Cardiac septum (tissue), 1 donor: ENCODE measurements at places on chromosomes 2 and 18. TPM values are rescaled to one million over a fixed set of nuclear protein-coding genes. Genes with fewer than 3 reads are reported as not detected.

The SLC8A1 gene
- total RNA-seq = 906 TPM

DNA sequence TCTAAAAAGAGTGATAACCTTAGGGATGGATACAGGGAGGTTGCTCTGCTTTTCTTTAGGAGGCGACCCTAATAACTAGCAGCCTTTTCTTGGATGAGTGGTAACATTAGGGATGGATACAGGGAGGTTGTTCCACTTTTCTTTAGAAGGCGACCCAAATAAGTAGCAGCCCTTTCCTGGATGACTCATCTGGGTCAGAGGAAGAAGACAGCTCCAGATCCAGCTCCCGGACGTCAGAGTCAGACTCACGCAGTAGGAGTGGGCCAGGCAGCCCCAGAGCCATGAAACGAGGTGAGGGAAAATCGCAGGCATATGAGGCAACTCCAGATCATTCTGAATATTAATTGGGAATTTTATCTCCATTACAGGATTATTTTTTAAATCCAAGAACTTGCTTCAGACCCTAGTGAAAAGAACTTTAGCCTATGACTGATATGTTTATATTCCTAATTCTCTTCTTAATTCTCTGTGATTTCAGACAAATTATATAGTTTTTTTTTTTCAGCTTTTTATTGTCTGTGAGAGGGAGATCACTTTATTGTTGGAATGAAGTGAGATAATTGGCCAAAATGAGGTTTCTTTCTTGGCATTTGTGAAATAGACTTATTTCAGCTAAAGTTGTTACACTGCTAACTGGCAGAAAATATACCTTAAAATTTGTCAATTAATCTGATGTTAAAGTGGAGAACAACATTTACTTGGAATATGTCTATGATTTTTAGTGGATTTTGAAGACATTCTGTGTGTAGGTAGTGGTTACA lies 31.2 kb upstream of the C1GALT1C1L start:
- no peak for DNase-seq

DNA sequence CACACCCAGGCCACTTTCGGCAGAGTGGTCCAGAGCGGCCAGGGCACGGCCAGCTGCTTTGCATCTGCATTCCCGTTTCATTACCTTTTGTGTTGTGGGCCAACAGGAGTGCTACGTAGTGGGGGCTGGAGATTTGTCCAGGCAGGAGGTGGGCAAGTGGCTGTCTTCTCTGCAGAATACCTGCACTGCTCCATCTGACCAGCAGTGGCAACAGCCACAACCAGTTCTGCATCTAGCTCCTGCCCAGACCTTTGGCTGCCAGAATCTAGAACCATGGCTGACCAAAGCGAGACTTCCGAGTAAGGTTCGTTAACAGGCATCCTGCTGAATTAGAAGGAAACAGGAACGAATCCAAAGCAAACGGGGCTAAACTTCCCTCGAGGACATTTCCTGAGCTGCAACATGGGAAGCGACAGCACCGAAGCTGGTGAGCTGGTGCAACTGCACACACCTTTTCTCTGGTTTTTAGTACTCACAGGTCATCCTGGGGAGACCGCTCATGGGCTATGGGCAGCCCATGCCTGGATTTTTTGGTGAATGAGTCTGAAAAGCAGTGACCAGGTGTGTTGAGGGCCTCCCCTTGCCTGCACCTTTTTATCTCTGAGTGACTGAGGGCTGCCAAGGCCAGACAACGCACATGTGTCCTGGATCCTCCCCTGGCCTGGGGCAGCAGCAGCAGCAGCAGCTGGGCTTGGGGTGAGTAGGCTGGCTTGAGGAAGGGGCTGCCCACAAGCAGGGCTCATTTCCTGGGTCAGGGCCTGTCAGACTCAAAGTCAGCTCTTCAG lies 10.5 kb downstream of the GDF7 start:
- DNase-seq = peak; percentile 58

- DNase-seq = no peak
Observed at GRCh38 chr18:28831476-28831875, 654.5 kb upstream of the CDH2 start.

DNA sequence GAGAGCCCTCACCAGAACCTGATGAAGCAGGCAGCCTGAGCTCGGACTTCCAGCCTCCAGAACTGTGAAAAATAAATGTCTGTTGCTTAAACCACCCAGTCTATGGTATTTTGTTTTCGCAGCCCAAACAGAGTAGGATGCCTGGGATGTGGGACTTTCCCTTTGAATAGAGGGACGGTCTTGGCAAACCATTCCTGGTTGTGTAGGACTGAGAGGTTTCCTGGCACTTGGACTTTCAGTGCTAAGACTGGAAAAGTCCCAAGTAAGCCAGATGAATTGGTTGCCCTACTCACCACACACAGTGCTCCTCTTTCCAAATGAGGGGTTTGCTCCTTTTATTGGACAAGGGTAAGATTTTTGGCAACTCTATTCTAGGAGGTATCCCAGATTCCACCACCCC lies 46.8 kb upstream of the ACMSD start:
- DNase-seq = no peak

The TEX44 gene
- total RNA-seq = not detected

The RBMS1 gene
- total RNA-seq = 75.3 TPM

- peak; percentile 54 for DNase-seq
Observed at GRCh38 chr2:26533661-26534060, 55.7 kb upstream of the OTOF start.

The SLC4A5 gene
- 3.6 TPM for total RNA-seq

The KIAA2012 gene
- not detected for total RNA-seq

DNA sequence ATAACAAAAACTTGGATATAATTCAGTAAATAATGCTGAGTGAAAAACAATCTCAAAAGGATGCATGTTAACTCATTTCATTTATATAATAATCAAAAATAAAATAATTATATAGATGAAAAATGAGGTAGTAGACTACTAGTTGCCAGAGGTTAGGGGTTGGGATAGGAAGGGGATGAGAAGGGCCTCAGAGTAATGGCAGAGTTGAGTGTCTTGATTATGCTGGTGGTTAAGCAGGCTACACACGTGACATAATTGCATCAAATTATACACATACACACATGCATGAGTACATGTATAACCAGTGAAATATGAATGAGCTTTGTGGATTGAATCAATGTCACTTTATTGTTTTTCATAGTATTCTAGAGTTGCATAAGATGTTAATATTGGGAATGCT lies 201.0 kb downstream of the RIT2 start:
- no peak for DNase-seq

GRCh38 chr2:162072181-162072702 lies 1.8 kb downstream of the DPP4 start:
- no peak for DNase-seq

The NRP2 gene
- total RNA-seq = 11.7 TPM

- DNase-seq = no peak
Observed at GRCh38 chr2:138689705-138690104, 90.5 kb downstream of the NXPH2 start.

DNA sequence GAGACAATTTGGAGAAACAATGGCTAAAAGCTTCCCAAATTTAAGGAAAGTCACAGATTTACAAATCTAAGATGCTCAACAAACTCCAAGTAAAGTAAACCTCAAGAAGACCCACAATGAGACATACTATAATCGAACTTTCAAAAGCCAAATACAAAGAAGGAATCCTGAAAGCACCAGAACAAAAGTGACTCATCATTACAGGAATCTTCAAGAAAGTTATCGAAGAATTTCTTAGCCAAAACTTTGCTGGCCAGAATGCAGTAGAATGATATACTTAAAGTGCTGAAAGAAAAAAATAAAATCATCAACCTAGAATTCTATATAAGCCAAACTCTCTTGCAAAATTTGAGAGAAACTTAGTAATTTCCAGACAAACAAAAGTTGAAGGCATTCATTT lies 106.5 kb upstream of the TMEM200C start:
- DNase-seq = no peak

DNA sequence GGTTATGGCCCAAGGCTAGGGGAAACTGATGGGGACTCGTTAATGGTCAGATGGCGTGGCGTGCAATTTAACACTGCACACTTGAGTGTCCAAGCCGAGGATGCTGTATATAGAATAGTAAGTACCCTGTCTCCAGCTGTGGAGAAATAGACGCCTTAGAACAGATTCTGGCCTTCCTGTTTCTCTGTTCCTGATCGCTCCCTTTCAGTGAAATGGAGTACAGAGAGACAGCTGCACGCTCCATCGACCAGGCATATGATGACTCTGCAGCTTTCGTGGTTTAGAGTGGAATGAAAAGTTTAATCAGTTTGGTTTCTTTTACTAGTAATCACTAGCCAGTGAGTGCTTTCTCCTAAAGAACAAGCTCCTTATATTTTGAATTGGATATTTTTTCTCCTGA lies 213.4 kb downstream of the NEDD4L start:
- no peak for DNase-seq

The TTN gene
- total RNA-seq = 4,176 TPM

DNA sequence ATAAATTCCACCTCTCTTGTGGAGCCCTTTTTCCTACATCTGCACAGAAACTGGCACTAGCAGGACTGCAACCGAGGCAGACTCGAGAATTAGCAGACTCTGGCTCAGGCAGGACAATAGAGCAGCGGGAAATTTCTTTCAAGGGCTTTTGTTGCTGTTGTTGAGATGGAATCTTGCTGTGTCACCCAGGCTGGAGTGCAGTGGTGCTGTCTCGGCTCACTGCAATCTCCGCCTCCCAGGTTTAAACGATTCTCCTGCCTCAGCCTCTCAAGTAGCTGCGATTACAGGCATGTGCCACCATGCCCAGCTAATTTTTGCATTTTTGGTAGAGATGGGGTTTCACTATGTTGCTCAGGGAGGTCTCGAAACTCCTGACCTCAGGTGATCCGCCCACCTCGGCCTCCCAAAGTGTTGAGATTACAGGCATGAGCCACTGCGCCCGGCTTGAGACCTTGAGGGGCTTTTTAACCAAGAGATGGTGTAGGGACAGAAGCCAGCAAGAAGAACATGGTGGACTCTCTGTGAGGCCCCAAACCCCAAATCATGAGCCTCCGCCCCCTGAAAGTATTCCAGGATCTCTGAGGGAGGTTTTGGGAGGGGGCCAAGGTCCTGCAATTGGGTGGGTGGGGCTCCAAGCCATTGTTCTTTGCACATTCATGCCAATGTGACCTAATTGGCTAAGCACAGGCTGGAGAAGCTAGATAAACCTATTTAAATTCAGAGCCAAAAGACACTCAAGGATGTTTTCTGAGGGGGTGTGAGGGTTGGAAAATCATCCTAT lies 68.4 kb upstream of the MSH2 start:
- DNase-seq = no peak
